PC-9 (cell line): ENCODE measurements at places on chromosomes 6 and 20.

GRCh38 chr6:98514073-98514720, 320.2 kb upstream of the POU3F2 start:
- no peak overlapping the region for H3K4me3 ChIP-seq
- no peaks in the 10 kb centered on the region for H3K36me3 ChIP-seq
- no peak overlapping the region for H3K27ac ChIP-seq
- H3K27me3 ChIP-seq, result no peaks in the 10 kb centered on the region

GRCh38 chr6:16731478-16732051, 29.7 kb downstream of the ATXN1 start:
- H3K27ac ChIP-seq, result no peak overlapping the region
- no peaks in the 10 kb centered on the region for H3K27me3 ChIP-seq
- no peak for DNase-seq
- H3K4me1 ChIP-seq, result peaks cover 12% of the 10 kb centered on the region
- no peak overlapping the region for H3K4me3 ChIP-seq

- H3K36me3 ChIP-seq, result no peaks in the 10 kb centered on the region
- H3K27me3 ChIP-seq, result no peaks in the 10 kb centered on the region
- no peaks in the 10 kb centered on the region for H3K4me1 ChIP-seq
- no peak overlapping the region for H3K4me3 ChIP-seq
Observed at GRCh38 chr6:52640916-52641315, 30.0 kb upstream of the TMEM14A start.

- no peak for DNase-seq
- no peaks in the 10 kb centered on the region for H3K4me1 ChIP-seq
- no peaks in the 10 kb centered on the region for H3K36me3 ChIP-seq
- H3K4me3 ChIP-seq, result no peak overlapping the region
- no peak overlapping the region for H3K27ac ChIP-seq
Observed at GRCh38 chr6:74689601-74690000, 516.3 kb downstream of the COL12A1 start.

DNA sequence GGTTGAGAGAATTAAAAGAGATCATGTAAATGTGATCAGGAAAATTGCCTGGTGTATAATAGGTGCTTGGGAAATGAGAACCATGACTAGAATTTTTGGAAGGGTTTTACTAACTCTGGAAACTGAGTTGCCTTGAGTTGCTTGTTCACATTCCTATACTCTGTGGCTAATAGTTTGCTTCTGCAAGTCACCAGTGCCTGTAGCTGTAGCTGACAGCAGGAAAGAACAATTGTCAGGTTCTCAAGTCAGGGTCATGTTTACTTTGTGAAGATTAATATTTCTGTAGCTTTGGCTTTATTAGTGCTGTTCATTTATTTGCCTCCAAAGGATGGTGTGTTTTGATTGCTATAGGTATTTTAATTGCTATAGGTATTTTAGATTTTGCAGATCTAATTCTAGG, 86.5 kb downstream of the EYA2 start:
- H3K4me3 ChIP-seq, result no peak overlapping the region
- H3K36me3 ChIP-seq, result no peaks in the 10 kb centered on the region
- H3K27me3 ChIP-seq, result no peaks in the 10 kb centered on the region
- peak; percentile 44 for DNase-seq
- peaks cover 32% of the 10 kb centered on the region for H3K4me1 ChIP-seq
